Cortex of kidney (tissue), 1 donor: ENCODE measurements at places on chromosomes 6 and 20.

DNA sequence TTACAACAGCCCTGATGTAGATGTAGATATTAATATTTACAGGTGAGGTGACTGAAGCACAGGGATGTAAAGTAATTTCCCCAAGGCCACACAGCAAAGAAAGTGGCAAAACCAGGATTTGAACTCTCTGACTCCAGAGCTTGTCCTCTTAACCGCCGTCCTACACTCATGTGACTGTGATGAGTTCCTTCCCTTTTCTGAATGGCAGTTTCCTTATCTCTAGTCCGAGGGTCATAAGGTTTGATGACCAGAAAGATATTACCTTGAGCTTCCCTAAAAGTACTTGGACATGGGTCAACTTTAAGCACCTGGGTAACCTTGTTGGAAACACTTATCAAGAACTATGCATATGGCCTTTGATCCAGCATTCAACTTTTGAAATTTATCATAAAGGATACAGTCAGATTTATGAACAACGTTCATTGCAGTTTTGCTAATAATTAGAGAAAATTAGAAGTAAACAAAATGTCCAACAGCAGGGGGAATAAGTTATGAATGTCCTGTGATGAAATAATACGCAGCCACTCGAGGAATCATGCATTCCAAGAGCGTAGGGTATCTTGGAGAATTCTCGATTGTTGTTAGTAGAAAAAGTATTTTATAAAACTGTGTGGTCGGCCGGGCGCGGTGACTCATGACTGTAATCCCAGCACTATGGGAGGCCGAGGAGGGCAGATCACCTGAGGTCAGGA, 2.3 kb upstream of the TLDC2 start:
- no peak for DNase-seq

DNA sequence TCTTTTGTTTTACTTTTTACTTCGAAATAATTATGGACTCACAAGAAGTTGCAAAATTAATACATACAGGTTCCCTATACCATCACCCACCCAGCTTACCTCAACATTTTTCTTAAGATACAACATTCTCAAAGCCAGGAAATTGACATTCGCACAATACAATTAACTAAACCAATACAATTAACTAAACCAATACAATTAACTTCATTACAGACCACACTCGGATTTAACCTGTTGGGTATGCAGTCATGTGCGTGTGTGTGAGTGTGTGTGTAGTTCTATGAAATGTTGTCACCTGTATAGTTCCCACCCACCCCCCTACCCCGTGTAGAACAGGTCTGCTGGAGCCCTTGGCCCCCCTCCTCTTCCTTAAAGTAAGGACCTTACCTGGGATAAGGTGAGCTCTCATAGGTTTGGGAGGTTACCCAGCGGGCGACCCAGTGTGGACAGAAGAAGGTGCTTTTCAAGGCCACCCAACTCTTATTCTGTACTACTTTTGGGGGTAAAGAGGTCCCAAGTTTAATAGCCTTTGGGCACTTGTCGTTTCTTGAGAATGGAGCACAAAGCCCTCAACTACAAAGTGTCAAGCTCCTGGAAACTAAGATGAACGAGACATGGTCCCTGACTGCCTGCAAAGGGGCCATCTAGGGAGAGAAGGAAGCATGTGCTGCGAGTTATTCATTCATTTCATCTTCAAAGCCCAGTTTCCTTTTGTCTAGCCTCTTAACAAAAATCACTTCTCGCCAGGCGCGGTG, 544 bp upstream of the STK38 start:
- no peak for DNase-seq

DNA sequence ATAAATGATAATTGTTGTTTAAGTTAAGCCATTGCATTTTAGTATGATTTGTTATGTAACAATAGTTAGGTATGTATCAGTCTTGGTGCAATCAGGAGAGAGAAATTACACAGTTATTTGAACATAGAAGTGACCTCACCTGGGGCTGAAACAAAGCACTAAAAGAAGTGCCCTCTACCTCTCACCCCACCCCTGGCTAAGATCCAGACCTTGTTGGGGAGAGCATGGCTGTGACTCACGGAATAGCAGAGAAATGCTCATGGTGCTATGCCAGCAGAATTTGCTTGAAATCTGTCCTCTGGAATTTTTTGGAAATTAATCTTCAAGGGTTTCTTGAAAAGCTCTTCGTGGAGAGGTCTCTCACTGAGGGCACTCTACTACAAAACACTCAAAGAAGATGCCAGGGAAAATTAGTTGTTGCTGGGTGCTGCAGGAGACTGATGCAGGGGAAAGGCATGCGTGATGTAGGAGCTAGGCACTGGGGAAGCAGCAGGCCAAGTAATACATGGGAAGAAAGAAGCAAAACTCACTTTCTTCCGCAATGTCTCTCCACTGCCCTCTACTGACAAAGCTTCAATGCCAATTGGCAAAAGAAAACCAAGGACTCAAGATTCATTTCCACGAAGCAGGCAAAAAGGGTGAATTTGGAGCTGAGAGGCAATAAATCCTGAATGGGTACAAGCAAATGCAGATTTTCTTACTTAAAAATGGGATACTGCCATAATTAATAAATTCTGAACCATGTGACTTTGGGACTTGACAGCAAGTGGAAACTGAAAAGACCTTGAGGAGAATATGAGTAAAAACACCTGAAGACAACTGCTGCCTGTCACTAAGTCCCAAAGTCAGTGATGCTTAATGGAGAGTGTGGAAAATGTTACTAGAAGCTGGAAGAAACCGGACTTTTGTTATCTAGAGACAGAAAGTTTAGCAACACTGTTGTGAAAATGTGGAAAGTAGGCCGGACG, 136.3 kb upstream of the ZNF184 start:
- no peak for DNase-seq

- no peak for DNase-seq
Measured at GRCh38 chr20:18702736-18703135, 110.8 kb upstream of the SCP2D1 start.

- DNase-seq: no peak
Measured at GRCh38 chr6:83252719-83253118, 59.6 kb downstream of the RWDD2A start.

- no peak for DNase-seq
Measured at GRCh38 chr6:157486572-157486971, 105.6 kb downstream of the ZDHHC14 start.

DNA sequence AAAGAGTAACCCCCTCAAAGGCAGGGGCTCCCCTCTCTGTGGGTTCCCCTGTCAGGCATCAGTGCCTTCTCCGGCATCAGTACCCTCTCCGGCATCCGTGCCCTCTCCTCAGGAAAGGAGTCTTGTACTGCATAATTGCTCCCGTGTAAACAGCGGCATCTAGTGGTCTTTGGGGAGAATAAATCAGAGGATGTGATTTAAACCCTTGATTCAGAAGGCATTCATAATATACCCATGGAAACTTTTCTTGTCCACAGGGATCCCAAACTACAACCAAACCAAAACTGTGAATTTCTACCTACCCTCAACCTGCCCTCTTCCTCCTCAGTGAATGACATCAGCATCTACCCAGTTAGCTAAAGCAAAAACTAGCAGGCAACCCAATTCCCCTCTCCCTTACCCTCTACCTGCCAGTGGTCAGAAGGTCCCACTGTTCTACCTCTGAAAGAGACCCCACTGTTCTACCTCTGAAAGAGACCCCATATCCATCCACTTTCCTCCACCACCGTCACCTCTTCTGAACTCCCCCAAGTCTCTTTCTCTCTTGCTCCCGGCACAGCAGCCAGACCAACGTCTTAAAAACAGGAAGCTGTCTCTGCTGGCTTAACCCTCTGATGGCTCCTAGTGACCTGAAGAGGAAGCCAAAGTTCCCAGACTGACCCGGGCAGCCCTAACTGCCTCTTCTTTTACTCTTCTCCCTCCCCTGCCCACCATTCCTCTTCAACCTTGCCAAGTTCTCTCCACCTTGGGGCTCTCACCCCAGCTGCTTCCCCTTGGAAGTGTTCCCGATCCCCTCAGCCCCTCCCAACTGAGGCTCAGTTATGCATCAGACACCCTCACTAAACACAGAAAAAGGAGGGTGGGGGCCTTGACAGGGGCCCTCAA, 27.2 kb downstream of the UBE2V1 start:
- DNase-seq: no peak

GRCh38 chr6:141326925-141327324, 805.8 kb upstream of the GJE1 start:
- DNase-seq: no peak

- DNase-seq: no peak
Measured at GRCh38 chr6:119184008-119184648, 105.7 kb upstream of the FAM184A start.

GRCh38 chr6:142848156-142848555, 96.8 kb downstream of the HIVEP2 start:
- no peak for DNase-seq

- no peak for DNase-seq
Measured at GRCh38 chr6:152248980-152249379, 388.2 kb downstream of the SYNE1 start.

- DNase-seq: no peak
Measured at GRCh38 chr6:93412452-93412851, 6.9 kb downstream of the EPHA7 start.

DNA sequence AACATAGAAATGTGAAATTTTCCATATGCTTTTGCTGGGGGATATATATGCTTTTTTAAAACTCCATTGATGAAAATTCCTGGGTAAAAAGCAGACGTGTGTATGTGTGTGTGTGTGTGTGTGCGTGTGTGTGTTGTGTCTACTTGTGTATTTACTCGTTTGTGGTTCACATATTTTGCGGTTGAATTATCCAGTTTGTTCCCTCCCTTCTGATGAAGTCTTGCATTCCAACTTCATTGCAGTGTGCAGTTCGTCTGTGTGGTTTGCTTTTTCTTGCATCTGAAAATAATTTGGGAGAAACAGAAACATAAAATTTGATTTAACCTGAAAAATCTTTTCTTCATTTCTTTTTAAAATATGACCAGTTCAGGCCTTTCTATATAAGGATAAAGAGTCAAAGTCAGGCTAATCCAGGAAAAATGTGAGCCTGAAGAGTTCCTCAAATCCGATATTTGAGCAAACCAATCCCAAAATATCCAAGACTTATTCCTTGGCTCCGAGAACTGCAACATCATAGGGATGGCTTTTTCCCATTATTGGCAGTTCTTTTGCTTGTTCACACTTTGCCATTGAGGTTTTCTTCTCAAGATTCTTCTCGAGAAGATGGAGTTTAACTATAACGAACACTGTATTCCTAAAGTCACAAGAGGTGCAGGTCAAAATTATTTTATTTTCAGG, 202.2 kb upstream of the CCN2 start:
- DNase-seq: no peak

- DNase-seq: no peak
Measured at GRCh38 chr6:4941782-4942672, 61.8 kb downstream of the RPP40 start.

- no peak for DNase-seq
Measured at GRCh38 chr20:44253528-44253927, 6.4 kb downstream of the GDAP1L1 start.

DNA sequence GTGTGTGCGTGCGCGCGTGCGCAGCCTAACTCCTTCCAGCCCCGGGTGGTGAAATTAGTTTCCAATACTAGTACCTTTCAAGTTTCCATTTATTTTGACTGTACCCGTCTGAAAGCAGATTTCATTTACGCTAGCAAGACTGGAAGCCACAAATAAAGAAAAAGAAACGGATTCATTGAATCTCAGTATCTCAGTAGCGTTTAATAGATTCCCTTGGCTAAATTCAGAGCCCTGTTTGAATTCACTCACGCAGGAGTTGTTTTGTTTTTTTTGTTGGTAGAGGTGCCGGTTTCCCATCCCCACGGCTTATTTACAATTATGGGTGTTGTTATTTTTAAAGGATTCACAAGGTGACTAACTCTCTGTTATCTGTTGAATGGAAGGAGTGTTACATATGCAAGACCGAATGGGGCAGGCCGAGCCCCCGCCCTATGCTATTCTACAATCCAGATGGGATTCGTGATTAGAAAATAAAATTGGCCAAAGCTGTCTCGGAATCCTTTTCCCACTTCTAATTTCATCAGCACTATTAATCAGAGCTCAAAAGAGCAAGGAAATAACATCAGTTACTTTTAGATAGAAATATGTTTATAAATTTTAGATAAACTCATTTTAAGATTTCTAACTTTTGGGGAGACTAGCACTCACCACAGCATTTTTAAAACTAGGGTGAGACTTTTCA, 2.3 kb upstream of the INSM1 start:
- no peak for DNase-seq

DNA sequence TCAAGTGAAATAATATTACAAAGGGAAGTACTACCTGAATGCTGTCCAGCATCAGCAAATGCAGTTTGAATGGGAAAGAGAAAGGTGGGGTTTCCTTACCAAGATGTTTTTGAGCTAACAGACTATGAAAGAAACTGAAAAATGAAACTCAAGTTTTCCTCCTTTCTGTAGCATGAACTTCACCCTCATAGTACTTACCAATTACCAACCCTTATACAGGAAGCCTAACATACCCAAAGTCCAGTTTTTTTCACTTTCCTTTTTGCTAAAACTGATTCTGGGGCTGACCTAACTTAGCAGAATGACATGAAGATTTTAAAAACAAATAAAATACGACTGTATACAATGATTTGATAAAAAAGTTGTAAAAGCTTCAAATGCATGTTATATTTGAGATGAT, 5.2 kb downstream of the ZNFX1 start:
- DNase-seq: no peak

- DNase-seq: no peak
Measured at GRCh38 chr20:431012-431904, 23.2 kb downstream of the RBCK1 start.

DNA sequence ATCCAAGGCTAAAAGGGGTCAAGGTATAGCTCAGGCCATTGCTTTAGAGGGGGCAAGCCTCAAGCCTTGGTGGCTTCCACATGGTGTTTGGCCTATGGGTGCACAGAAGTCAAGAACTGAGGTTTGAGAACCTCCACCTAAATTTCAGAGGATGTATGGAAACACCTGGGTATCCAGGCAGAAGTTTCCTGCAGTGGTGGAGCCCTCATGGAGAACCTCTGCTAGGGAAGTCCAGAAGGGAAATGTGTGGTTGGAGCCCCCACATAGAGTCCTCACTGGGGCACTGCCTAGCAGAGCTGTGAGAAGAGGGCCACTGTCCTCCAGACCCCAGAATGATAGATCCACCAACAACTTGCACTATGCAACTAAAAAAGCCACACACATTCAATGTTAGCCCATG, 678.7 kb upstream of the ADGRB3 start:
- no peak for DNase-seq

- DNase-seq: no peak
Measured at GRCh38 chr20:32780749-32781655, 18.8 kb downstream of the DNMT3B start.

GRCh38 chr20:57450931-57451330, 59.7 kb downstream of the RBM38 start:
- no peak for DNase-seq

DNA sequence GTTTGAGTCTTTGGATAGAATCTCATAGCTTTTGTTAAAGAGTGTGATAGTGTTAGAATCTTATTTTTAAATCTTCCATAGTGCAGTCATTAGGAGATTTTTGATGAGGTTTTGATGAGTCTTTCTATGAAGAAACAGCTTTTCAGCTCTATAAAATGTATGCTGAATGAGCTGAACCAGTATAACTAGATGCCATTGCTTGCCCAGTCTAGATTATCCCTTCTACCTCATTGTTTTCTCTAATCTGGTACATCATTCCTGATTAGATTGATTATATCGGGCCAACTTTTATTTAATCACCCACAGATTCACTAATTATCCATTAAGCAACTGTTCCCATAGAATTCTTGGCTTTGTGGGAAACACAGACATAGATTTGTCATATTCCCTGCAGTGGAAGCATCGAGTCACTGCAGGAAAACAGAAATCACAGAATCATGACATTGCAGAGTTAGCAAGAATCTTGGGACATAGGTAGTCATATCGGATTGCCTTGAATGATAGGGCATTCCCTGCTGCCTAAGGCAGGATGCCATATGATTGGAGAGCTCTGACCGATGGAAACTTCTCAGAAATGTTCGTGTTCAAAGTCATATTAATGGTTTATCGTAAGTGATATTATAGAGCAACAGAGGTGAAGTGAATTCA, 882.7 kb upstream of the FLRT3 start:
- no peak for DNase-seq
